PC-9 (cell line): ENCODE measurements at places on chromosomes 3 and 15. TPM values are rescaled to one million over a fixed set of nuclear protein-coding genes. Genes with fewer than 3 reads are reported as not detected.

AMT gene
- 12.9 and 17.6 TPM in 2 replicates for total RNA-seq

MOBP gene
- not detected in 2 replicates for total RNA-seq

DNA sequence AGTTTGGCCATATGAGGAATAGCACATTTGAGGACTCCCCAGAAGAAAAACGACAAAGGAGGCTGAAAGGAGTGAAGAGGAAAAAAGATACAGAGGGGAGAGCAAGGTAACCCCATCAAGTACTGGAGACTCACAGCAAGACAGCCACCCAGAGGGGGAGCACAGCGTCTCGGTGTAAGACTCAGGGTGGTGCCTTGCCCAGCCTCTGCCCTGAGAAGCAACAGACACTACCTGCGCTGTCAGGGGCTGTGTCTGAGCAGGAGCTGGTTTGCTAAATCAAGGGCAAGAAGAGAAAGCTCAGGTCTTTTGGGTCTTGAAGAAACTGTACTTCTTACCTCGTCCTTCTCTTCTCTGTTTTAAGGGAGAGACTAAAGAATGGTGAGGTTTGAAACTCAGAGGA, 27.9 kb downstream of the FBXO45 start:
- DNase-seq = no peak

- no peak for DNase-seq
These were observed 287.3 kb downstream of the GABRG3 start for GRCh38 chr15:27258287-27258686.

GRCh38 chr15:76988867-76989780, 5.8 kb upstream of the PSTPIP1 start:
- no peak for DNase-seq

DNA sequence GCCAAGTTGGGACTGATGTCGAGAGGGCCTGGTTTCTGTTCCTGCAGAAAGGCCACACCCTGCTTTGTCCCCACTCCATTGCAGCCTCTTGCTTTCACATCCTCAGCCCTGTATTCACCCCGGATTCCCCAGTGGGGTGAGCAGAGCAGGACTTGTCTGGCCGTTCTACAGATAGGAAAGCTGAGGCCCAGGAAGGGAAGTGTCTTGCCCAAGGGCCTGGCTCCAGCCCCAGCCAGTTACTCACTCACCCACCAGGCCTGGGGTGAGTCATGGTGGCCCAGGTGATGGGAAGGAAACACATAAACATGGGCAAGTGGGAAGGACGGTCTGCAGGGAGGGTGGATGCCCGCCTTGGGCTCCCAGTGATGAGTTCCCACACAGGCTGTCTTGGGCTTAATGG, 6.1 kb upstream of the DUSP7 start:
- DNase-seq = peak; percentile 84

GRCh38 chr3:128973988-128974564, 19.8 kb downstream of the CFAP92 start:
- DNase-seq = no peak

DNA sequence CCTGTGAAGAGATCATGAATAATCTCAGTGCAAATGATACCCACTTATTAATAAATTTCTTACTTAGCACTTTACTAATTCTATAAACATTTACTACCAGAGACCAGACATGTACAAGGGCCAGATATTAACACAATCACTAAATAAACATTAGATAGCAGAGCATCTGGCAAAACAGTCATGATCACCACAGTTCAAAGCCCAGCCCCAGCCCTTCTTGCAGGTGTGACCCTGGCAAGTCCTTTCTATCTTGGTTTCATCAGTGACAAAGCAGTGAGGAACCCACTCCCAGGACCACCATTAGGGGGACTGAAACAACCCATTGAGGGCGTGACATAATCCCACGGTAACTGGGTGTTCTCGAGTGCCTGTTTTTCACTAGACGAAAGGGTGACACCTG, 11.6 kb downstream of the ZXDC start:
- DNase-seq = no peak

DNA sequence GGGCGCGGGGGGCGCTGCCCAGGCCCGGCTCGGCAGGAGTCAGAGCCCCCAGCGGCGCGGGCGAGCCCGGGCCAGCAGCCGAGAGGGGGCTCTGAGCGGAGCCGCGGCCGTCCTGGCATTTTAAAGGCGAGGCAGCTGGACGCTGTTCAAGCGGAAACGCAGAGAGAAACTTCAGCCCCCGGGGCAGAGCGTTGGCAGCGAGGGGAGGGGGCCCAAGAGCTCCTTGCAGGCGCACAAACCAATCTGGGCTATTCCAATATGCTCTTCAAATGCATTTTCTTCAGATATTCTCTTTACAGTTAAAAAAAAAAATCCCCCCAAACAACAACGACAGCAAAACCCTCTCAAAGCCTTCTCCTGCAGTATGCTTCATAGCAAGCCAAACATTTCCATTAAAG, at the start of gene CTXND1:
Gene CTXND1, minus strand, starts transcription at position 93 of the 398 bp plus-strand sequence. CDS start 50,264 bp downstream, outside the sequence.
- DNase-seq = no peak

DNA sequence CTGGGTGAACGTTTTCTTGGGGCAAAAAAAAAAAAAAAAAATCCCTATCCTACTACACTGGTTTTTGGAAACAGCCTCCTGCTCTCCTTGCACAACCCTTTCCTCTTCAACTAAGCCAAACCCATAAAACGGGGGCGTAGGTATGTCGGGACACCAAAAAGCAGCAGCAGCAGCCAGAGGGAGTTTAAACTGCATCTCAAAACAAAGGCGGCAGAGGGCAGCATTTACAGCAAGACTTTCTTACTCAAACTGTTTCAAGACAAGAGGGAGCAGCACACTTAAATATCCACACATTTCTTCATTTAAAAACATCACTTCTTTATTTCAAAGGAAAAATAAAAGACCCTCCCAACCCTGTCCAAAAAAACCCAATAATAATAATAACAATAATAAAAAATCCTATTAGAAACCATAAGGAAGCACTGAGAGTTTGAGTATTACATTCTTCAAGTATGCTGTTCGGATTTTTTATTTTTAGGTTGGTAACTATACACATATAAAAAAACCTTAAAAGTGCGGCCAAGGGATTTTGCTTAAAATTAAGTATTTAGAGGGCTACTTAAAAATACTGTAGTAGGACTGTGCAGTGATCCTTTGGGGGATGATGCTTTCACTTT, 43.9 kb upstream of the PLXND1 start:
- peak; percentile 78 for DNase-seq

DNA sequence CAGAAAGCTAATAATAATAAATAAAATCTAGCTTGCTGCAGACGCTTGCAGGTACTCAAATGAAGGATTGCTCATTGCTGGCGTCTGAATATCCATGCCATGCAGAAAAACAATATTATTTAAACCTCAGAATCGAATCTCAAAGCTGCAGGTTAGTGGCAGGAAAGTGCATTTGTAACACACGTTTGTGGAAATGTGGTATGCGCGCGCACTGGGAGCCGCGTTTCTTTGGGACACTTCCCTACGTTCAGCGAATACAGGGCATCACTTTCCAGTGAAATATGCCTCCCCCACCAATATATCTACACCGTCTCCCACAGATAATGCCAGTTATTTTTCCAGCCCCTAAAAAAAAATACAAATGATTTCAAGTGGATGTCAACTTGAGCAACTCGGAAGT, 37.1 kb downstream of the ZIC4 start:
- DNase-seq = no peak
